ENCODE measurements at places on chromosomes 7 and 10. TPM values are rescaled to one million over a fixed set of nuclear protein-coding genes. Genes with fewer than 3 reads are reported as not detected.

GIMAP4 gene
- total RNA-seq: 114 TPM

STRIP2 gene
- total RNA-seq: 73.5 TPM

SLC18A2 gene
- total RNA-seq: 0.12 TPM

KIAA1549 gene
- 1.7 TPM for total RNA-seq

HABP2 gene
- total RNA-seq: not detected

- no peak for DNase-seq
Observed at GRCh38 chr10:106680061-106680460, 484.4 kb downstream of the SORCS1 start.

GRCh38 chr7:132117181-132117580, 459.1 kb downstream of the PLXNA4 start:
- no peak for DNase-seq

DNA sequence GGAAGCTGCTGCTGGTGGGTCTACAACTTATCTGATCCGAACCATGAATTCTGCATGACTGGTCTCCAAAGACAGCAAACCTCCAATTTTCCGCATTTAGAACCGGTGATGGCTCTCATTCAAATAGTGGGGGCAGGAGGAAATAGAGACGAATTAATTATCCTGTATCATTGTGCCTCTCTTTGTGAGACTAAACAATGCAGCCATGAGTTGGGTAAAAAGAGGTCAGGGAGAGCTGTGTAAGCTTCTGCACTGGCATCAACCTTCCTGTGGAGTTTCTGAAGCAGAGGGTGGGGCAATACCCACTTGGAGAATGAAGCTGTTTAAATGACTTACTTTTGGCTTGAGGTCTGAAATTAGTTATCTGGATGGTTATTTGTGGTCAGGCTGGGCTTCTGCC, 266.4 kb downstream of the SORCS3 start:
- DNase-seq: no peak

- DNase-seq: no peak
Observed at GRCh38 chr7:92020636-92021035, 80.0 kb downstream of the AKAP9 start.

DNA sequence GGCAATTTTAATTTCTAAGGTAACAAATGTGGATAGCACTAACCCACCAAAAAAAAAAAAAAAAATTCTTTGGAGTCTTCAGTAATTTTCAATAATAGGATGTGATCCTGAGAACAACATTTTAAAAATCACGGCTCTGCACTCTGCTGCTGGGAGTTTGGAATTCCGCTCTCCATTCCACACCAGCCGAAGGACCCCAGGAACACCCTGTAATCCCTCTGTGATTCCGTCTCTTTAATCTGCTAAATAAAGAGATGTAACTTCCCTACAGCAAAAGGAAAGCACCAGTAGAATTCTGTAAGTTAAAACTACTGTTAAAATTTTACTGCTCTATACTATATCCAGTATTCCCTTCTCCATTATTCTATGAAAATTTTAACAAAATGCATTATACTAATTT, 284.5 kb downstream of the PTPRN2 start:
- no peak for DNase-seq

GRCh38 chr7:102321351-102322201, 34.7 kb downstream of the SPDYE6 start:
- peak; percentile 22 for DNase-seq
